ENCODE measurements at places on chromosomes 3 and 15. TPM values are rescaled to one million over a fixed set of nuclear protein-coding genes. Genes with fewer than 3 reads are reported as not detected.

DNA sequence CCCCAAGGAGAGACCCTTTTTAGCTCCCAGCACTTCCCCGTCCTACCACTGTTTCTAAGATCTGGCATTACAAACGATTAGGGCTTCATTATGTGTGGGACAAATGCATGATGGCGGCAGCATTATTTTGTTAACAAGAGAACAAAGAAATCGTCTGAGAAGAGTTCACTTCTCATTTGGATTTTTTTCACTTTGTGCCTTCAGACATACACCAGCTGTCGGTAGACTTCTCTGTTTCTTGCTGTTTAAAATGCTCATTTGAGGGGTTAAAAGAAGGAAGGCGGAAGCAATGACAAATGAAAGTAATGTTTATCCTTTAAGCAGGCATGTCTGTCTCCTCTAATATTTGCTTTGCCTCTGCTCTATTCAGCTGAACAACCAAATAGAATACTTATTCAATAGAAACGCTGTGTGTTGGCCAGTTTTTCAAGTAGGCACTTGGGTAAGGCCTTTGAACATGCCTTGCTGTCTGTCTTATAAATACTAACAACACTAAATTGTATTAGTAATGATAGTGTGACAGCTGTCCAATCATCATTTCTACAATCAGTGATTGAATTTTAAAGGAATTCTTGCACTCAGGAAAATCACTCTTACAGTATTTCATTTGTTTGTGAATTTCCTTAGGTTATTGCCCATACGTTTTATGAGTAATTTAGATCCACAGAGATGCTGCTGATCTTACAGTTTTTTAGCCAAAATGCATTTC is 382.4 kb downstream of the IL5RA start:
- no peak for DNase-seq

DNA sequence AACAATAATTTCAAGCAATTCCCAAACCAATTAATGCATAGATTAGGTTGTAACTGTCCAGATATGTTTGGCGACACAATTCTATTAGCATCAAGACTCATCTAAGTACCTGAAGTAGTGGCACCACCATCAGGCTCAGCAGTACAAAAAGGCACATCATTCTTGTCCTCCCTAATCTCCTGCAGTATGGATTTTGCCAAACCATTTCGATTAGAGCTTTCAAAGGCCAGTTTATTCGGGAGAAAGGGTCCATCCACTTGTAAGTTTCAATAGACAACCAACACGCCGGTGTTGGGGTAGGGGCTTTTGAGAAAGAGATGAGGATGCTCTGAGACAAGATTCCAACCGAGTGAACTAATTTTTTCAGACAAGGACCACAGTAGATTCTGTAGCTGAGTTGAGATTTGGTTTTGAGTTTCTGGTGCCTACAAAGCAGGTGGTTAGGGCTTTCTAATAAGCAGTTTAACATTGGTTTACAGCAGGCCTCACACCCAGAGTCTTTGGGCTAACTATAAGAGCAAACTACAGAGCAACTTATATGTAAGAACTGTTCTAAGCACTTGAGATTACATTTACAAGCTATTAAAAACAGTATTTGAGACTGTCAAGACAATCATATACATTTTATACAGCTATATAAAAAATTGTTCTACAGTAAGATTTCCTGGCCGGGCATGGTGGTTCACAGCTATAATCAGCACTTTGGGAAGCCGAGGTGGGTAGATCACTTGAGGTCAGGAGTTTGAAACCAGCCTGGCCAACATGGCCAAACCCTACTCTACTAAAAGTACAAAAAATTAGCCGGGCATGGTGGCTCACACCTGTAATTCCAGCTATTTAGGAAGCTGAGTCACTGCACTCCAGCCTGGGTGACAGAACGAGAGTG is 4.5 kb downstream of the RPL22L1 start:
- no peak for DNase-seq

DNA sequence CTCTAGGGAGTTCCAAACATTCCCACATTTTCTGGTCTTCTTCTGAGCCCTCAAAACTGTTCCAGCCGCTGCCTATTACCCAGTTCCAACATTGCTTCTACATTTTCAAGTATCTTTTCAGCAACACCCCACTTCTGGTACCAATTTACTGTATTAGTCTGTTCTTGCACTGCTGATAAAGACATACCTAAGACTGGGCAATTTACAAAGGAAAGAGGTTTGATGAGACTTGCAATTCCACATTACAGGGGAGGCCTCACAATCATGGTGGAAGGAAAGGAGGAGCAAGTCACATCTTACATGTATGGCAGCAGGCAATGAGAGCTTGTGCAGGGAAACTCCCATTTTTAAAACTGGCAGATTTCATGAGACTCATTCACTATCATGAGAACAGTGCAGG is 629.1 kb upstream of the NR2F2 start:
- DNase-seq: no peak

DNA sequence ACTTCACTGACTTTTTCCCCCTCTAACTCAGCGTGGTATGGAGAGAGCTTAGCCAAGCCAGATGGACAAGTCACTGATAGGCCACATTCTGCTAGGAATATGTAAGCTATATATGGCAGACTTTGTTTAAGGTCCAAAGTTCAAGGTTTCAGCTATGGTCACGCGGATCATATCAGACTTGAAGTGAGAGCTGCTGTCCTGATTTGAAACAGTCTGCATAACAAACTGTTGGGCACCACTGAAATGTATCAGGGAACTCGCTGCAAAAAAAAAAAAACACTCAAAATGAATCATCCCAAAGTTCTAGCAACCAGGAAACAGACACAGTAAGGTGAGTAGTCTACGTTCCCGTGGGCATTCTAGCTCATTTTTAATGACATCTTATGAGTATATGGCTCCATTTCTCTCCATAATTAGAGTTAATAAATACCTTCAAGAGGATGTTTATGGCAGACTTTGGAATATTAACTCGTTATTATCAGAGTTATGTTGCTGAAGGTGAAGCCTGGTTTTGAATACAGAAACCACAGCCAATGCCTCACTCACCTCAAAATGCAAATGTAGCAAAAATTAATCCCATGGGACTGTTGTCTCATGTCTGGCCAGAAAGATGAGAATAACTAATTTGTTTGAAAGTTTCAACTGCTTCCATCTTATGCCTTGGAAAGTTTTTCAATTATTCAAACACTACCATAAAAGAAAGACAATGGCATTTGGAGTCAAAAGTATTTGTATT is 12.3 kb downstream of the DPH3 start:
- DNase-seq: no peak

DNA sequence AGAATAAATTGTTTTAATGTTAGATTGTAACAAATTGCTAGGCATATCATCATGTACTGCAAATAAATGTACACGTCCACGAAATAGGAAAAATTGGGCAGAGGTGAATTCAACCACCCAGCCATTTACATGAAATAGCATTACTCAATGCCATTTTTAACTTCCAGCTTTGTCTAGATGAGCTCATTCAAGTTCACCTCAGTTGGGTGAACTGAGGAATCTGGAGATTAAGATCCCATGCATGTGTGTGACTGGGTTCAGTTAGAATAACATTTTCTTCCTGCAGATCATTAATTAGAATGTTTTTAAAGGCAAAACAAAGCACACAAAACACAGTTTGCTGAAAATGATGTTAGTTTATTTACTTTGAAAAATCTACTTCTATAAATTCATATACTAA is 767.8 kb upstream of the GOLIM4 start:
- DNase-seq: no peak

Gene GOLGA8T
- total RNA-seq: 0.19 TPM

Gene DAZL
- total RNA-seq: not detected

All from pancreas (tissue), 10 donors.